ENCODE measurements at places on chromosomes 4 and X.

GRCh38 chr4:78707793-78708192, 68.4 kb upstream of the BMP2K start:
- DNase-seq, result no peak

DNA sequence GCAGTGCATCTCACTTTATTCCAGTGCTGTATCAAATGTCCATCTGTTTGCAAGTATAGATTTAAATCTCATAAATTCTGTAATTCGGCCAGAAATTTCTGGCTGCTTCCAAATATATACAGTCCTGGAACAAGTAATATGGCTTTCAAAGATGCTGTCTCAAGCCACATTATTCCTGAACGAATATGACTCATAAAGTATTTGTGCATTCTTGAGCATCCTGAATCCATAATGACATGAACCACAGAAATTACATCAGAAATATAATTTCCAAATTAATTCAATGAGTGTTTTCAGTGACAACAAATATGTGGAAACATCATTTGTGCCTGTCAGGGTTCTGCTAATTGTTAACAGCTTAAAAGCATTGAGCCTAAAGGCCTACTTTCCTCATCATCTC, 140.9 kb upstream of the HPGD start:
- DNase-seq, result no peak

DNA sequence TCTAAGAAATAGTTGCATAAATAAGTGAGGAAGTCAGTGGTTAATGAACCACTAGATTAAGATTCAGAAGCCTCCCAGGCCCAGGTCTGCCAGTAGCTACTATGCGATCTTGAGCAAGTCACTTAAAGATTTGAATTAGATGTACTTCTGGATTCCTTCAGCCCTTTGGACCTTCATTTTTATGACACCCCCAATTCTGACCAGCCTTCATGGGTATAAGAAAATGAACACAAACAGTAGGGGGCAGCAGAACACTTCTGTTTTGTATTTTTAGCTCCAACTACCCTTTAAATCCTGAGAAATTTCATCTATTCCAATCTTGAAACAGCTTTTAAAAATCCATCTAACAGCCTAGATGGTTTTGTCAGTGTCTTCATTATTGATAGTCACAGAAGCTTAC, 19.0 kb downstream of the TMEM47 start:
- no peak for DNase-seq

- DNase-seq, result no peak
Measured at GRCh38 chr4:57614257-57614932, 504.2 kb upstream of the IGFBP7 start.

GRCh38 chr4:165522050-165522449, 143.2 kb downstream of the CPE start:
- no peak for DNase-seq

GRCh38 chrX:148573119-148573518, 72.7 kb downstream of the AFF2 start:
- no peak for DNase-seq

GRCh38 chr4:109440948-109441347, 7.3 kb downstream of the SEC24B start:
- DNase-seq, result no peak

DNA sequence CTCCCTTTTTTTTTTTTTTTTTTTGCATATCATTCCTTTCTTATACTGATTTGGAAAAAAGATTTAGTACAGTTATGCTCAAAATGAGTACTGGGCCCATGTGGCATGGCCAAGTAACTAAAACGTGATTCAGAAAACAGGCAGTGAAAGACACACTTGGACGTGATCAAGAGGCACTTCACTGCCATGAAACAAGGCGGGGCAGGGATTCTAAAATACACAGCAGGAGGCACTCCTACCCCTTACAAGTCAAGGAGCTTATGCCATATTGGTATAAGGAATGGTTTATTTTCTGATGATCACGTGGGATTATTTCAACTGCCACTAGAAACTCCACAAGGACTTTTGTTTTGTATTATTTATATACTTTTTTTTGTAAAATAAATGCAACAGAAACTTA, 72.0 kb downstream of the CHST7 start:
- DNase-seq, result no peak

DNA sequence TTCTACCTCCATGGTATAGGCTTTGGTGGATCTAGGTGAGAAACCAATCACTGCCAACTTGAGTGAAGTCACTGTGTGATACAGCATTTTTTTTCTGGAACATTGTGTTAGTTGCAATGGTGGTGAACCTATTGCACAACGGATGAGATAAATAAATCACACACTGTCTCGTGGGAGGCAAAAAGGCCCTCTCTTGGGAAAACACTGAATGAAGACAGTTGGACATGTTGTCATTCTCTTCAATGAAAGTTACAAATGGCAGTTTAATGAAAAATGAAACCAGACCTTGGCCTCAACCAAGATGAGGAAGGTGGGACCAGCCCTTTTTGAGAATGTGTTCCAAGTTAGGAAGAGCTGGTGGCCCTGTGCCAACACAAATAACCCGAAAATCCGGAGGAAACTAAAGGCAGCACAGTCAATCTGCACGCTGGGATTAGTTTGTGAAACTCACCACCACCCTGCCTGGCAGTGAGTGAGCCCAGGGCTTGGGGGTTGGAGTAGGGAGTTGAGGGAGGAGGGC, 5.4 kb upstream of the ADGRG2 start:
- DNase-seq, result no peak

DNA sequence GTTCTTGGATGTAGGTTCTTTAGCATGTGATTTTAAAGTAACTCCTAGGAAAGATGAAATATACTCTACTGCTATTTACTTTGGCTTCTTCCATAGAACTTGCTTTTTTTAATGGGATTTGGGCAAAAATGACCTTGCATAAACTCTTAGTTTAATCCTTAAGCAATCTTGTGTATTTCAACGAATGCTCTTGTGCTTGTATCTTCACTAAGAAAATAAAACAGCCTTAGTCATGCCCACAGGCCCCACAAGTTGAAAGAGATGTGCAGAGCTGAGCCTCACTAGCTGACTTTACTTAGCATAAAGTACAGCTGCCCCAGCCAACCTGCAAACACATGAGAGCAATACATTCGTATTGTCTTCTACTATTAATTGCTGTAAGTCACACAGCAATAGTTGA, 1609.2 kb downstream of the STIM2 start:
- DNase-seq, result no peak

DNA sequence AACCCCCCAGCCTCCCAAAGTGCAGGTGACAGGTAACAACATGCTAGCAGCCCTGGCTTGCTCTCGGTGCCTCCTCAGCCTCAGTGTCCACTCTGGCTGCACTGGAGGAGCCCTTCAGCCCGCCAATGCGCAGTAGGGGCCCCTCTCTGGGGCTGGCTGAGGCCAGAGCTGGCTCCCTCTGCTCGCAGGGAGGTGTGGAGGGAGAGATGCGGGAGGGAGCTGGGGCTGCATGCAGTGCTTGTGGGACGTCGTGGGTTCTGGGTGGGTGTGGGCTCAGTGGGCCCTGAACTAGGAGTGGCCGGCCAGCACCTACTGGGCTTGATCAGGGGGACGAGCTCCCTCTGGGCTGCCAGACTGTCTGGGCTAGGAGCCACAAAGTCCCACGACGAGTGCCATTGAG, 14.4 kb downstream of the C4orf46 start:
- DNase-seq, result no peak

DNA sequence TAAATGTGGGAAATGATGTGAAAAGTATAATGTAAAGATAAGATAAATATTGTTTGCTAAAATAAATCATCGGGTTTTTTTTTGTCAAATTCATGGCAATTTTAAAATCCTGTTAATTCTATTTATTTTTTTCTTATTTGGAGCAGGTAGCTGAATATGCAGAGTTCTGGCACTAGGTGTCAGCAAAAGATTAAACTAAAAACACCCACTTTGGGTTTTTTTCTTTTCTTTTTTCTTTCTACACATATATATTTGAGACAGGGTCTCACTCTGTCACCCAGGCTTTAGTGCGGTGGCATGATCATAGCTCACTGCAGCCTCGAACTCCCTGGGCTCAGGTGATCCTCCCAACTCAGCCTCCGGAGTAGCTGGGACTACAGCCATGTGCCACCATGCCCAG, 6.9 kb upstream of the RAP2C start:
- no peak for DNase-seq

- no peak for DNase-seq
Measured at GRCh38 chrX:80266979-80267378, 153.3 kb upstream of the TENT5D start.

- no peak for DNase-seq
Measured at GRCh38 chrX:72142794-72143608, 11.3 kb upstream of the RTL5 start.

GRCh38 chr4:123661080-123661737, 264.6 kb downstream of the SPRY1 start:
- no peak for DNase-seq

DNA sequence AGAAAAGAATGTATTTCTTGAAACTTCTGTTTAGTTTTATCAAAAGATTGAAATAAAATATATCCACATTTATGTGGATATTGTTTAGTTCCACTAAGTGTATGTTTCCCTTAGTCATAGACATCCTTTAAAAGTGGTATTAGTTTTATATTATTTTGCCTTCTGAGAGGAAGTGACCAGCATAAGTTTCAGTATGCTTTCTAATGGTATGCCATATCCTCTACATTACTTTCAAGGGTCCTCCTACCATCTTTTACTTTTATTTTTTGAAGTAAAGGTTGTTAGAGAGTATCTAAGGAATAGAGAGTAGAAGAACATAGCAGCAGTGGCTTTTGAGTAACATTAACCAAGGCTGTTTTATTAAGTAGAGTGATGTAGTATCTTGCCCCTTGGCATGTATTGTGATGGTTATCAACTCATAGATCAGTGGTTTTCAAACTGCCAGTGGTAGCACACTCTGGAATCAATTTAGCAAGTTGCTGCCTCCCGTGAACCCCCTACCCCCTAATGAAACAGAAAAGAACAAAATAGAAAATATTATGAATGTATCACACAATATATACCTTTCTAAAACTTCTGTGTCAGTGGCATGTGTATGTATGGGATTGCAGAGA, 44.8 kb downstream of the RBPJ start:
- no peak for DNase-seq

GRCh38 chrX:150362599-150363481, at the start of gene MAMLD1:
Gene MAMLD1, plus strand, starts transcription at chrX:150363317. Its CDS starts 82,200 bp downstream, at chrX:150445517.
- no peak for DNase-seq

- DNase-seq, result no peak
Measured at GRCh38 chr4:108917255-108917654, 154.4 kb upstream of the ETNPPL start.

DNA sequence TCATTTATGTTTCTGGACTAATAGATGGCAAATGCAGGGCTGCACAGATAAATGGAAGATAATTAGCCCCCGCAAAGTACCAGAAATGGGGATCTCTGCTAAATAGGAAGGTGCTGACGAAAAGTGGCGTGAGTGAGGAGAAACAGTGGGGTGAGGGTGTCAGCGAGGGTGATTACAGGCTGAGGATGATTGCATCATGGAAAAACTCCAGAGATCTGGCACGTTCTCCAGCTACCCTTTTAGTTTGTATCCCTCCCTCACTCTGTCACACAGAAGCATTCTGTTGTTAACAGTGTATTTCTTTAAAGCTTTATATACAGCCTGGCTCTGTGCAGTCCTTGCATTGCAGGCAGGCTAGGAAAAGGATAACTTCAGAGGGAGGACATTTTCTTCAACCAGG, 309.6 kb upstream of the DDX53 start:
- DNase-seq, result no peak
